ENCODE measurements at places on chromosomes 12 and 14. TPM values are rescaled to one million over a fixed set of nuclear protein-coding genes. Genes with fewer than 3 reads are reported as not detected.

DNA sequence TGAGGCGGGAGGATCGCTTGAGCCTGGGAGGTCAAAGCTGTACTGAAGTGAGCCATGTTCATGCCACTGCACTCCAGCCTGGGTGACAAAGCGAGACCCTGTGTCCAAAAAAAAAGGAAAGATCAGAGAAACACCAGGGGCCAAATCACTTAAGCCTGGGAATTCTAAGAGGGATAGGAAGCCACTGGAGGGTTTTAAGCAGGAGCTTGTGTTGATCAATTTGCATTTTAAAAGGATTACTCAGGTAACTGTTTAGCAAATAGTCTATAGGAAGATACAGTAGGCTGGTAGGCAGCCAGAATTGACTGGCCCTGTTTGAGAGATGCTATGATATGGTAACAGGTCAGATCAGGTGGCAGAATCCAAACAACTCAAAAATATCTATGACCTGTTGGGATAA, 162.7 kb downstream of the SPTSSA start:
- no peaks in the 10 kb centered on the region for H3K27me3 ChIP-seq
- H3K4me3 ChIP-seq: no peak overlapping the region
- no peak for DNase-seq
- no peak overlapping the region for H3K27ac ChIP-seq

KCNJ8 gene
- 0.20 TPM for total RNA-seq

STXBP6 gene
- 2.9 TPM for total RNA-seq

DNA sequence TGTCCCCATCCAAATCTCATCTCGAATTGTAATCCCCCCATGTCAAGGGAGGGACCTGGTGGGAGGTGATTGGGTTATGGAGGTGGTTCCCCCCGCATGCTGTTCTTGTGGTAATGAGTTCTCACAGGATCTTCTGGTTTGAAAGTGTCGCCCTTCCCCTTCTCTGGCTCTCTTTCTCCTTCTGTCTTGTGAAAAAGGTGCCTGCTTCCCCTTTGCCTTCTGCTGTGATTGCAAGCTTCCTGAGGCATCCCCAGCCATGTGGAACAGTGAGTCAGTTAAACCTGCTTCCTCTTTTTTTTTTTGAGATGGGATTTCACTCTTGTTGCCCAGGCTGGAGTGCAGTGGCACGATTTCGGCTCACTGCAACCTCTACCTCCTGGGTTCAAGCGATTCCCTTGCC, 104.0 kb downstream of the CCDC91 start:
- H3K36me3 ChIP-seq: peaks cover 5% of the 10 kb centered on the region
- DNase-seq: no peak
- no peaks in the 10 kb centered on the region for H3K27me3 ChIP-seq
- H3K4me3 ChIP-seq: no peak overlapping the region

ZDHHC22 gene
- total RNA-seq: 13.4 TPM

GRCh38 chr14:42994051-42994736, 1387.5 kb downstream of the LRFN5 start:
- DNase-seq: no peak
- H3K4me1 ChIP-seq: no peaks in the 10 kb centered on the region
- H3K27me3 ChIP-seq: no peaks in the 10 kb centered on the region
- no peak overlapping the region for H3K4me3 ChIP-seq
- H3K27ac ChIP-seq: no peak overlapping the region

KIF26A gene
- 72.1 TPM for total RNA-seq

- no peaks in the 10 kb centered on the region for H3K27me3 ChIP-seq
- H3K36me3 ChIP-seq: peaks cover 54% of the 10 kb centered on the region
- H3K27ac ChIP-seq: no peak overlapping the region
- DNase-seq: no peak
- H3K4me1 ChIP-seq: no peaks in the 10 kb centered on the region
Observed at GRCh38 chr12:108542320-108542719, 18.7 kb downstream of the SART3 start.

DNA sequence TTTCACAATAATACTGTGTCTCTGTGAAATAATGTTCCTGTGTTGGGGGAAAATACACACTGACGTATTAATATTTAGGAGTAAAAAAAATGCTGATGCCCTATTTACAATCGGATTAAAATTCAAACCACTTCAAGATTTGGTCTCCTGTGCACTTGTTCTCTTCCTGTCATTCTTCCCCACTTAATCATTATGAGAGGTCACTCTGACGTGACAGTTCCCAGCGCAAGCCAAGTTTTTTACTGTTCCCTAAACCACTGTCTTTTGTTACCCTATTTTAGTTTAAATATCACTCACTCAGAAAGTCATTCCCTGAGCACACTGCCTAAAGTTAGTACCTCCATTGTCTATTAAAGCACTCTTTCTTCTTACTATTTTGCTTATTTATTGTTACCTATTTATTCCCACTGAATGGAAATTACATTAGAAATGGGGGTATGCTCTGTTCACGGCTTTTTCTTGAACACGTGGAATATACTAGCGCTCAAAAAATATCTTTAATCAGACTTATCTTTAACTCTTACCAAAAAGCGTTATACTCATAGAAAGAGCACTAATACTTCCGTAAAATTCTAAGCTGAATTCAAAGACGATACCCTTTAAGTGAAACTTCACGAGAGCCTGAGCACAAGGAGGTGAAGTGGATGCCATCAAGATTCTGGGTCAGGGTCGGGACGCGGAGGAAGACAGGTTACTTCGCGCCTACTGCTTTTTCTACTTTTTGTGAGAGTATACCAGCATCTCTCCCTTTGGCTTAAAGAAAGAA, 670 bp upstream of the PSMA3 start:
- H3K4me1 ChIP-seq: peaks cover 6% of the 10 kb centered on the region
- H3K36me3 ChIP-seq: no peaks in the 10 kb centered on the region
- peak overlapping the region; percentile 91 for H3K27ac ChIP-seq
- H3K4me3 ChIP-seq: peak overlapping the region; percentile 90
- H3K27me3 ChIP-seq: no peaks in the 10 kb centered on the region

- peaks cover 5% of the 10 kb centered on the region for H3K4me1 ChIP-seq
- DNase-seq: peak; percentile 29
- H3K4me3 ChIP-seq: peak overlapping the region; percentile 75
- H3K27ac ChIP-seq: peak overlapping the region; percentile 82
- H3K36me3 ChIP-seq: peaks cover 10% of the 10 kb centered on the region
Observed at GRCh38 chr12:53677016-53677799, 1.3 kb upstream of the ATP5MC2 start.

DNA sequence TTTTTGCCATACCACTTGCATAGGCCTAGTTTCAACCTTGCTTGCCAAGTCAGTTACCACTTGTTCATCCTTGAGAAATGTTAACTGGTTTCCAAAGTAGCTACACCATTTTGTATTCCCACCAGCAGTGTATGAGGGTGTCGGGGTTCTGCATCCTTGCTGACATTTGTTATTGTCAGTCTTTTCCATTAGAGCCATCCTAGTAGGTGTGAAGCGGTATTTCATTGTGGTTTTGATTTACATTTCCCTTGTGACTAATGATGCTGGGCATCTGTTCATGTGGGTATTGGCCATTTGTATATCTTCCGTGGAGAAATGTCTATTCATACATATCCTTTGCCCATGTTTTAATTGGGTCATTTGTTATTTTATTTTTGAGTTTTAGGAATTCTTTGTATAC, 27.6 kb upstream of the GALNT16 start:
- H3K36me3 ChIP-seq: no peaks in the 10 kb centered on the region
- DNase-seq: no peak
- peaks cover 5% of the 10 kb centered on the region for H3K4me1 ChIP-seq
- no peaks in the 10 kb centered on the region for H3K27me3 ChIP-seq
- H3K27ac ChIP-seq: no peak overlapping the region
- H3K4me3 ChIP-seq: no peak overlapping the region

SIX6 gene
- not detected for total RNA-seq

All from SJCRH30 (cell line).